ENCODE measurements at places on chromosomes 3 and 15.
A peak's percentile ranks its signal among the peaks of the same experiment; 100 is the strongest.

DNA sequence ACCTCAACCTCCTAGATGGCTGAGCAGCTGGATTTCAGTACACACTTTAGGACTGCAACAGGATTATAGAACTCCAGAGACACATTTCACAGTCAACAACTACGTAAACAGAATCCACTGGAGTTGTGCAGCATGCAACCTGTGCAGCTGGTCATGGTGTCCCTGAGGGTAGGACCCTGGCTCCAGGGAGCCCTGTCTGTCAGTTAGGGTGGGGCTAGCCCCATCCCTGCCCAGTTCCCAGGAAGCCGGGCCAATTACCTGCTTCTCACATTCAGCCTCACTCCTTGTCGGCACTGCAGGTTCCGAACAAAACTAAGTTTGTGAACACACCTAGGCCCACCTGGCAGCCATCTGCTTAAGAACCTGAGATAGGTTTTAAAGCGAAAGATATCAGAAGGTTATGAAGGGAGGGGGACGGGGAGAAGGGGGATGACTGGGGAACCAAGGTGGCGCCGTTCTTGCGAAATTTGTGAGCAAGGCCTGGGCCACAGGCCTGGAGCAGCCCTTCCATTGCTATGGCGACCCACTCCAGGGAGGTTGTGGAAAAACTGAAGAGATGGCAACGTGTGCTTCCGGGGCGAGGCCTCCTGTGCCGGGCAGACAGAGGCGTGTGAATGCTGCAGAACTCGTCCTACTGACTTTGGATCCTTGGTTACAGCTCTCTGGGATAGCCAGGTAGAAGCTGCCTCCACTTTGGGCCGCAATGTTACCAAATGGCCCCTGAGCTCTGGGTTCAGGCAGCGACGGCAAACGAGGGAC lies 25.3 kb downstream of the ACSBG1 start:
- no peak for DNase-seq

DNA sequence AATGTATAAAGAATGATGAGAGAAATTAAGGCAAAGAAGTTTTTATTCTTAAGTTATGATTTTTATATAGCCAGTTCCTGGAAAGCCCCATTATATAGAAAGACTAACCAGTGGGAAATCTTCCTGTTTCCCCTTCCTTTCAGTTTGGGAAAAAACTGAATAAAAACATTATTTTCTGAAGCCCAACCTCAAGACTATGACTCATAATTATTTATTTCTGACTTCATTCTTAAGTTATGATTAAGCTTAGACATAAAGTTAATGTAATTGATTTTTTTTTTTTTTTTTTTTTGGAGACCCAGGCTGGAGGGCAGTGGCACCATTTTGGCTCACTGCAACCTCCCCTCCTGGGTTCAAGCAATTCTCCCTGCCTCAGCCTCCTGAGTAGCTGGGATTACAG lies 55.8 kb downstream of the TRPC1 start:
- DNase-seq = peak; percentile 67

GRCh38 chr15:86932456-86932855 lies 852.8 kb downstream of the AGBL1 start:
- DNase-seq = no peak

DNA sequence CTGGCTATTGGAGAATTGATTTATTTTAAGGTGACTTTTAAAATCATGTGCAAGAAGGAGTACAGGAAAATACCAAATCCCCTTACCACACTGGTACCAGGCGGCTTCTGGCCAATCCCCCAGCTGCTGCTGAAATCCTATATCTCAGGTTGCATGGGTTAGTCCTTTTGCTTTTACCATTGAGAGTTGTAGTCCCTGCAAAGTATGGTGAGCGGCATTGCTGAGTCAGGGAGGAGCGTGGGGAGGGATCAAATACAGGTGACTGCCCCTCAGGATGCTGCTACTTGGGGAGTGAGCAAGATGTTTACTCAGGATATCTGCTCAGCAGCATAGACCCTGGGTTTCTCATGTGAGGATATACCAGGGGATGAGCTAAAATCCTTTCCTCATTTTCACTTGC lies 131.9 kb upstream of the STAC start:
- no peak for DNase-seq

DNA sequence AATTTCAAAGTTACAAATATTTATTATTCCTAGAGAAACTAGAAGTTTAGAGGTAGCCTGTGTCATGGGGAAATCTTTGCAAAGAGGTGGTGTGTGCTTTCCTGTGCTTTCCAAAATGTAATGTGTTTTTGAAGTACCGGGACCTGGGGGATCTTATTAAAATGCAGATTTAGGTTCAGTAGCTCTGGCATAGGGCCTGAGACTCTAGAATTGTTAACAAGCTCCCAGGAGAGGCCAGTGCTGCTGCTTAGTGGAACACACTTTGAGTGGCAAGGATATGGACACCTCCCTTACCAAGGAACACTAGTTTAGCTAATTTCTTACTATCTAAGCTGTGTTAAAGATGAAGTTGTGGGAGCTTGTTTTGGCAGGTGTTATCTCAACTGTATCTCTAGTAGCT lies 428.9 kb downstream of the VGLL3 start:
- no peak for DNase-seq

- peak; percentile 99 for DNase-seq
These were observed 92.6 kb upstream of the ZBTB20 start for GRCh38 chr3:115239717-115240116.

DNA sequence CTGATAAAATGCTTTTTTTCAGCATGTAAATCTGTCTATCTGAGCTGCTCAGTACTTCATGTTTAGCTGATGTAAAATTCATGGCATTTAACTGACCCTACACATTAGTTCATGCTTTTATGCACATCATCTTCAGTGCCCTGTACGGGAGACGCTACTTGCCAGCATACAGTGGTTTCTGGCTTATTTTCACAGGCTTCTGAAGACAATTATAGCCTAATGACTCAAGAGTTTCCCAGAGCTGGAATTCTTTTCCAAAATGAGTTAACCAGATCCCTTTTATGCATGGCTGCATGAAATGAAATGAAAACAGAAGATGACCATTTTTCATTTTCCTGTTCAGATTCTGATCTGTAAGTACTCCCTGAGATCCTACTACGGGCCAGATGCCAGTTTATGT lies 1061.5 kb downstream of the ROBO2 start:
- peak; percentile 92 for DNase-seq

DNA sequence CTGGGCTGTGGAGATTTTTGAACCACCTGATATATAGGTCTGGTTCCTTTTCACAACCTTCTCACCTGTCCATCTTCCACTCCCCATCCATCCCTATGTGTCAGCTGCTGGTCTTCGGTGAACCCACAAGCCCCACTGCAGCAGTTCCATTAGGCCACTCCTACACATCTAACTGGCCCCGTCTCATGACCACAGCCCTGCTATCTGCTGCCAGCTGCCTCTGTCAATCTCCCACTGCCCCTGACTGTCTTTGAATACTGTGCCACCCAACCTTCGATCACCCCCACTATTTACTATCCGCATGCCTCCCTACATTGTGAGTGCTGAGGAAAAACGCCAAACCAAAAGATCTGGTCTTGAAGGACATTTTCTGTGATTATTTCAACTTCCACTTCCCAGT lies 795.4 kb downstream of the IGSF11 start:
- no peak for DNase-seq

GRCh38 chr3:72050048-72050632 lies 265.2 kb upstream of the PROK2 start:
- no peak for DNase-seq

DNA sequence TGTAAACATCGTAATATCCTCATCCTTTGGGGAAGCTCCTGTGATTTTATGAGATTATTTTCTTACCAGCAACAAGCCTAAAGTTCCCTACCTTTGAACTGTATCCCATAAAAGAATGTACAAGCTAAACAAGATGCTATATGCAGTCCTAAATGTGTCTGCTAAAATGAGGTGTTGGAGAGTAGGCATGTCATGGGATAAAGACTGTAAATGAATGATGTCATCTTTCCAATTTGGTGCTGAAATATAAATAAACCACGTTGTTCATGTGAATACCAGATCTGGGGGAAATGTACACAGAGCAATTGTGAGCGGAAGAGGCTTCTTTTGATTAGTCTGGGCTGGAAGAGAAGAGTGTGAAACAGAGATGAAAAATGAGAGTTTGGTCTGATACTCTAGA lies 214.9 kb upstream of the WNT5A start:
- DNase-seq = peak; percentile 20

DNA sequence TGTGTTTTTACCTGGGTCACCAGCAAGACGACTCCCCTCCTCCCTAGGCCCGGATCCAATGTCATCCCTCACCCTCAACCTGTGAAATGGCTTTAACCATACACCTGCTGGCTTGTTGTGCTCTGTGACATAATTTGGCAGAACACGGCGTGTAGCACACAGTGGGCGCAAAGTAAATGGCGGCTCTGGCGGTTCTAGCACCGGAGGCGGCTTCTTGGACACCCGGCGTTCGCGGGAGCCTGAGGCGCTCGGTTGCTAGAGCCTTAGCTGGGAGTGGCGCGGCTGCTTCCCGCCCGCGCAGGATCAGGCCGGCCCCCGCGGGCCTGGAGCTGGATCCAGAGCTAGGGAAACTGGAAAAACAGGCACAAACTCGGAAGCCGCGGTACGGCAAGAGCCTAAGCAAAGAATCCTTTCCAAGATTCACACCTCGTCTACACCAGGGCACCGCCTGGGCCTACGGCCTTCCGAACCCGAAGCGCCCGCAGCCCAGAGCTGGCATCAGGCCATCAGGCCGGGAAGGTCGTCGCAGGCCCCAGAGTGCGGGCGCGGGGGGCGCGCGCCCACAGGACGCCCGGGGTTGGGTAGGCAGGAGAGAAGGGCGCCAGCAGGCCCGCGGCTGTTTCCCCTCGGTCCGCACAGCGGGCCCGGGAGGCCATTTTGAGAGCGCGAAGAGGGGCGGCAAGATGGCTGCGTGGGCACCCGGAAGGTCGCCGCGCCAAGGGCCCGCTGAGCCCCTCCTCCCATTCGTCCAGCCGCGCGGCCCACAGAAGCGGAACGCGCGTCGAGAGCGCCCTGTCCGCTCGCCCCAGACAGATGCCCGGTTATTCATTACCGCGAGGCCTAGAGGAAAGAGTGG lies 43.9 kb upstream of the POLG start:
- DNase-seq = no peak

DNA sequence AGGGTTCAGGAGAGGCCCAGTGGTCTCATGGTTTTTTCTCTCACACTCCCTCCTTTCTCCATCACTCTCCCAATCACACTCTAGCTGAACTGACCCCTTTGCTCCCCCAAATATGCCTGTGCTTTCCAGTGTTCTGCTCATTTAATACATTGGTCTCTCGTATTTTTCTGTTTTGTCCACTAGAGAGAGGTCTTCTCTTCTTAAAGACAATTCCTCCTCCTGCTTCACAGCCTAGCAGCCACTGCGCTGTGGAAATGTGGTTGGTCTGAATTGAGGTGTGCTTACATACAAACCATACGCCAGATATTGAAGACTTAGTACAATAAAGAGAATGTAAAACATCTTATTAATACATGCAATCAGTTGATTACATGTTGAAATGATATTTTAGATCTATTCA lies 60.6 kb upstream of the XCR1 start:
- no peak for DNase-seq
